ENCODE measurements at places on chromosomes 4 and X.

DNA sequence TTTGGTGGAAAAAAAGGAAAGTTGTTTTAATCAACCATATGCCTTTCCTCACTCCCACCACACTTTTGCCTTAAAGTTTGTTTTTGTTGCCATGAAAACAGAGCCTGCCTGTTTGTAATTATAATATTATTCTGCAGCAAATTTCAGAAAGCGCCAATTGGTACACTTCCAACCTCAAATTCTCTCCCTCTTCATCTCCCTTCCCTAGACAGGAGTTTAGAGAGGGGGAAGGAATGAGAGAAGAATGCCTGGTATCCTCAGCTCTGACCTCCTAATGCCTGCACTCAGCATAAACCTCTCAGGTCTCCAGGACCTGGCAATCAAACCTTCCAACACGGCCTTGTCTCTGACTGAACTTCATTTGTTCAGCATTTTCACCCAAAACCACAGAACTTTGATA, 138.4 kb upstream of the HCCS start:
- DNase-seq, result no peak

- DNase-seq, result no peak
These were observed 143.5 kb upstream of the LNX1 start for GRCh38 chr4:53734584-53735353.

GRCh38 chrX:20067709-20068561, 48.8 kb downstream of the MAP7D2 start:
- DNase-seq, result no peak

GRCh38 chr4:21697583-21697982, 251.0 kb downstream of the KCNIP4 start:
- DNase-seq, result peak; percentile 88

- DNase-seq, result no peak
These were observed 40.8 kb upstream of the NUDT6 start for GRCh38 chr4:122963216-122963615.

DNA sequence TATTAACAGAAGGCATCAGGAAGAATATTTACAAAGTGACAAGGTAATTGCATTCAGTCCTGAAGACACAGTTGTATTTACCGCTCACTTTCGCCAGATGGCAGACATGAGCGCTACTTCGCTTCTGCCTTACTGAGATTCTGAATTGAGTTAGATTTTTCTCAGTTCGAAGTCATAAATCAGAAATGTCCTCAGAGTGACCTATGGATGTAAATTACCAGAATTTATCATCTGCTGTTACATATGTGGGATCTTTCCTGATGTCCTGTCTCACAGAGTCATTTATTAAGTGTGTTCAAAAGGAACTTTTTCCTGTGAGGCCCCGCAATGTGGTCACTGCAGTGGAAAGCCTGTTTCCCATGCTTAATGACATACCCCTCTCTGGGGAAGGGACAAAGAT, 97.3 kb upstream of the DCLK2 start:
- DNase-seq, result peak; percentile 68

- DNase-seq, result peak; percentile 8
These were observed 269.6 kb downstream of the GBA3 start for GRCh38 chr4:22962295-22962694.

- no peak for DNase-seq
These were observed 42.6 kb downstream of the SPANXA2 start for GRCh38 chrX:141632124-141632523.

- DNase-seq, result no peak
These were observed 56.0 kb downstream of the MED28 start for GRCh38 chr4:17670423-17670822.

- no peak for DNase-seq
These were observed 22.5 kb upstream of the MYOZ2 start for GRCh38 chr4:119113033-119113655.

- DNase-seq, result no peak
These were observed 107.0 kb downstream of the DDIT4L start for GRCh38 chr4:100083289-100083688.

DNA sequence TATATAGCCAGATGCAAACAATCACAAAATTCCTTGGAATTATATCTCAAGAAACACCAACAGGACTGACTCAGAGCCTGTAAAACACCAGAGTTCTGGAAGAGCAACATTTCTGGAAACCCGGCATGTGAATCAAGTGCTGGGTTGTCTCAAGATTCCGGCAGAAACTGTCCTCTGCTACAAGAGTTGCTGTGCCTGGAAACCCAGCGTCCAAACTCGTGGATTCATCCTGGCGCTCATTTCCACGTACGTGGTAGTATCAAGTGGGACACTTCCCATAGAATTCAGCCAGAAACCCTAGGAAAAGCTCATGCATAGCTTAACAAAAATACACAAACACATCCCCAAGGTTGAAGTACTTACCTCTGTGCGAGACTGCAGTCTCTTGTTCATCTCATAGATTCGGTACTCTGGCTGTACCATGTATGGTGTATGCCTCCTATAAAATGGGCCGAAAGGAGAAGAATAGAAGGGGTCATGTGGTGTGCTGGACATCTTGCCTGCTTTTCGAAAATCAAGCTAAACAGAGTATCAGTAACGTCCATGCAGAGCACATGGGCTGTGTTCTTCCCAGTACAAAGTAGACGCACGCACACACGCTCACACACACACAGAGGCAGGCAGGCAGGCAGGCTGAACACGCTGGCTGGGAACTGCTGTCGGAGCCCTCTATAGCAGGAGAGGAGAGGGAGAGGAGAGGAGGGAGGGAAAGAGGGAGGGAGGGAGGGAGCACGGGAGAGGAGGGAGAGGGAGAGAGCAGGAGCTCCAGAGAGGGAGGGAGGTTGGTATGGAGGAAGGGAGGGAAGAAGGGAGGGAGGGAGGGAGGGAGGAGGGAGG, at the start of gene LDB2:
Gene LDB2 (minus strand): TSS at position 655 of the 837 bp plus-strand sequence.
- DNase-seq, result no peak

DNA sequence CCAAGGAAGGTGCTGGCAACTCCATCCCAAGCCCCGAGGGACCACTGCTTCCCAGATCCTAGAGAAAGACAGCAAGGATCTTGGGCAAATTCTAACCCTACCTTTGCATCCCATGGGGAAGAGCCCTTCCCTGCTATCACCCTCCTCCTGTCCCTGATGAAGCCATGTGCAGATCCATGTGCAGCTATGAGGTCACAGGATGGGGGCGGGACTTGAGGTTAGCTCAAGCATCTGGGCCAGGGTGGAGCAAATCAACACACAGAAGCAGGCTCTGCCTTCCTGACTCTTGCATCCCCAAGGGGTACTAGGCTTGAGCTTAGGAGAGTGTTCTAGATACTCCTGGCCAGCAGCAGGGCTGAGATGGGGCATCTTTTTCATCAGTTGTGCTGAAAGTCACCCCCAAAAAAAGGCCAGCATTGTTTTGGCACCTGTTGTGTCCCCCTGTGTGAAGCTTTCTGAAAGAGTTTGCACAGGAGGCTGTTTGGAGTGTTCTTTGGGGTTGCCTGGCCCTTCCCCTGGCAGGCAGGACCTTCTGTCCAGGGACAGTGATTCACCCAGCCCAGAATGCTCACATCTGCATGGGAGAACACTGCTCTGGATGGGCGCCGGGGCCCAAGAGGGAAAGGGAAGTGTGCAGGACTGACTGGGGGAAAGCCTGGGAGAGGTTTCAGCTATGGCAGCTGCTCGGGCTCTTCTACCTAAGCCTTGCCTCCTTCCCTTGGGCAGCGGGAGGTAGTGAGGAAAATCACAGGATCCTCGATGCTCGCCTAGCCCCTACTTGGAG, 50.8 kb downstream of the PRPS1 start:
- DNase-seq, result no peak

DNA sequence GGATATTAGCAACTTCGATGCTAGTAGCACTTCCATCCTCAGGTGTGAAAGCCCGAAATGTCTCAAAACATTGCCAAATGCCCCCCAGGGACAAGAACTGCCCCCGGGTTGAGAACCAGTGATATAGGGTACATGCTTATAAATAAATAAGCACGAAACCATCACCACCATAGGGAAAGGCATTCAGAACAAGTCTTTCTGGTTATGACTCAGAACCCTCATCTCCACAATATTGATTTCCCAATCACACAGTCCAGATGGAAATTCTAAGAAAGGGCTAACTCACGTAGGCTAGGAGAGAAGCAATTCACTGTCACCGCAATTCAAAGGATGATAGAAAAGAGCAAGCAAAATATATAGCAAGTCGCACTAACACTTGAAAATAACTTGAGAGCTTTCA, 84.8 kb downstream of the ANOS1 start:
- DNase-seq, result no peak

DNA sequence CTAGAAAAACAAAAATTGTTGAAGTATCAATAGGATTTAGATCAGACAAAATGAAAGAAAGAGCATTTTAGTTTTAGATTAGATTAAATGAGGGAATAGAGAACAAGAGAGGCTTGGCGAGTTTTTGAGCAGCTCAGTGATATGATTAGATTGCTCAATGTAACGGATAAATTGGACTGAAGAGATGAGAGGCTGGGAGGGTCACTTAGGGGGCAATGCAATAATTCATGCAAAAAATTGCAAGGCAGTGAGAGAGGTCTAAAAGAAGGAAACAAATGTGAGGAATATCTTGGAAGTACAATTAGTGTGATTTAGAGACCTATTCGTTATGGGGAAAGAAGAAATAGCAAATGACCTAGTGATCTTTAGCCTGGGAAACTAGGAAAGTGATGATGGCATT, 50.3 kb upstream of the BMP3 start:
- no peak for DNase-seq

DNA sequence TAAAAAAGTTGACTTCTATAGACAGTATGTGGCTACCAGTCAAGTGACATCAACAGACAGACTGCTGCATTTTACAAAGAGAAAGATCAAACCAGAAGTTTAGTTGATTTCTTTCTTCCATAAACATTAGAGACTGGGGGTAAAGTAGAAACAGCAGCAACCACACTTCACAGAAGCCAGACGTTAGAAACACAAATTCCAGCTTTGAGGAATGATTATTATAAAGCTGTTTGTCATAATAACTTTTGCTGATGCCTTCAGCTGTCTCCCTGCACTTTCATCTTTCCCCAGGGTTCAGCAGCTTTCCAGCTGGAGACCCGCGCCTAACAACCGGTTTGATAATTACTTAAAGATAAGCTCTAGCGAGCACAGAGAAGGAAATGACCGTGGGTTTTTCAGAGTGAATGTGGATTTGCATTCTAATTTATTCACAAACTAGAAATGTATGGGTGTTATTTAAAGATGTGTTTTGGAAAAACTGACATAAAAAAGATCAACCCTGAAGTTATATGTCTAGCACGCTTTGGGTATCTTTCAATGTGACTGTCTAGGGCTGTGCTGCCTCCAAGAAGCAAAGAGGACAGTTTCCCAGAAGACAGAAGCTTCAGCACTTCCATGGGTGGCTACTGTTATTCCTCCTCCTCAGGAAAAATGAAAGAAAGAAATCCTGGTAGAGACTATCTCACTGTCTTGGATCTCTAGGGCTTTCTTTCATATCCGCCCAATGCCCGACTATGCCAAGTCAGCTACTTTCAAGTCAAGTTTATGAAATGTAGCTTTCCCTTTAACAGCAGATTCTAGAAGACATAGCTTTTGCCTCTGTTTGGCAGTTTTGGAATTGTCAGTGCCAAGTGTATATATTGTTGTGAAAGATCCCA, 15.0 kb upstream of the ENAM start:
- no peak for DNase-seq

DNA sequence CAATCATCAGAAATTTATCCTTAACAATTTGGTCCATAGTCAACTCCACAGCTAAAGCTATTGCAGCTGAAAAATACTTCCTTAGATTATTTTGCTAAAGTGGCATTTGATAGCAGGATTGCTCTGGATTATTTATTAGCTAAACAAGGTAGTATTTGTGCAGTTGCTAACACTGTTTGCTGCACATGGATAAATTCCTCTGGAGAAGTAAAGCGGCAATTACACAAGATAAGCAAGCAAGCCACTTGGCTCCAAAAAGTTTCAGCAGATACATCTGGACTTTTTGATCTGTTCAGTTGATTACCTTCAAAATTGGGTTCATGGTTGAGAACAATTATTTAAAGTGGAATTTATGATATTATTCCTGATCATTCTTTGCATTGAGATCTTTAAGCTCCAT, 971.5 kb downstream of the C4orf33 start:
- no peak for DNase-seq

DNA sequence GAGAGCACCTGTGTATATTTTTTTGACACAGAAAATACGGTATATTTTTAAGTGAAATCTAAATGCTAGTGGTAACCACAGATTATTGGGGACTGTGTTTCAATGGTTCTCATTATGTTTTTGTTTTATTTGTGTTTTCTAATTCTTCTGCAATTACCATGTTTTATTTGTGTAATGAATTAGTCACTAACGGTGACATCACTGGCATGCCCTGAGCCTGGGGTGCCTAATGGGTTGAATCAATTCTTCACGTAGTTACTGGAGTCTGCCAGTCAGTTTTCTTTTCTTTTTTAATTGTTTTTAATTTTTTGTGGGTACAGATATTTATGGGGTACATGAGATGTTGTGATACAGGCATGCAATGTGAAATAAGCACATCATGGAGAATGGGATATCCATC, 168.8 kb downstream of the RELL1 start:
- no peak for DNase-seq

- no peak for DNase-seq
These were observed 575 bp downstream of the TREX2 start for GRCh38 chrX:153445106-153445855.

DNA sequence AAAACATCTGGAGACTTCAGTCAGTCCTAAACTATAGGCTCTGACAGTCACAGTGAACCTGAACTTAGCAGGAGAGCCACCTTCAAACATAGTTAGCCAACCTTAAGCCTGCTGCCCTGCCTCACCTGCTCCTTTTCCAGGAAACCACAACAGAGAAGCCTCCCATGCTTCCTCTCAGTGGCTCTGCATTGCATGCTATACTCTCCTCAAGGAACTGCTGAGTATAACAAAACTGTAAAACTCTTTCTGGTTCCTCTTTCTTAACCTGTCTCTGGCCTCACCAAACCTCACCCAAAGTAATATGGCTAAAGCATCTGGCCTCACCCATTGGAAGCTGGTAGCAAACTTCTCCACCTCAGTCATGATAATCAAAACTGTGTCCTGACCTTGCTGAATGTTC, 122.1 kb downstream of the ANKRD50 start:
- no peak for DNase-seq

- DNase-seq, result peak; percentile 85
These were observed 26.3 kb downstream of the UTP14A start for GRCh38 chrX:129932016-129932820.

DNA sequence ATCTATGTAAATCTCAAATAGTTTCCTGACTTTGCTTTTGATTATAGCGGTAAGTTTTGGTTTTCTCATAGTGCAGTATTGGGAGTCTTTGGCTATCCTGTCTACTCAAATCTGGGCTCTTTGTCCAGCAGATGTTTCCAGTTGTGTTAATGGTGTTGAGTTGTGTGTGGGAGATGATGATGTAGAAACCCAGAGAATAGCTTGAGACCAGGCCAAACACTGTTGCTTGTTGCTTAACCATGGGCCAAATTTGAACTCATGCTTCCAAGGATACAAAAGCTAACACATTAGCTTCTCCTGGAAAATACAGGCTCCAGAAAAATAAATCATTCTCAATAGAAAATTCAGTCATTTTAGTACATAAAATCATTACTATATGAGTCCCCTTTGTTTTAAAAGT, 82.6 kb upstream of the GYPA start:
- no peak for DNase-seq

DNA sequence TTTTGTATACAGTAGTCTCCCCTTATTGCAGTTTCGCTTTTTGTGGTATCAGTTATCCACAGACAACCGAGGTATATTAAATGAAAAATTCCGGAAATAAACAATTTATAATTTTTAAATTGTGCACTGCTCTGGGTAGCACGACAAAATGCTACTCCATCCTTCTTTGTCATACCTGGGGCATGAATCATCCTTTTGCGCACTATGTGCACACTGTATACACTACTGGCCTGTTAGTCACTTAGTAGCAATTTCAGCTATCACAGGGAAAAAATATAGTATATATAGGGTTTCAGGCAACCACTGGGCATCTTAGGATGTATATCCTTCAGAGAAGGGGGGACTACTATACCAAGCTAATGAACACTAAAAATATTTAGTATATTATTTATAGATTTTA, 198.8 kb upstream of the FAT4 start:
- DNase-seq, result no peak

Measured in cerebellar cortex (tissue), 1 donor.